ENCODE measurements at places on chromosomes 5 and 9.

DNA sequence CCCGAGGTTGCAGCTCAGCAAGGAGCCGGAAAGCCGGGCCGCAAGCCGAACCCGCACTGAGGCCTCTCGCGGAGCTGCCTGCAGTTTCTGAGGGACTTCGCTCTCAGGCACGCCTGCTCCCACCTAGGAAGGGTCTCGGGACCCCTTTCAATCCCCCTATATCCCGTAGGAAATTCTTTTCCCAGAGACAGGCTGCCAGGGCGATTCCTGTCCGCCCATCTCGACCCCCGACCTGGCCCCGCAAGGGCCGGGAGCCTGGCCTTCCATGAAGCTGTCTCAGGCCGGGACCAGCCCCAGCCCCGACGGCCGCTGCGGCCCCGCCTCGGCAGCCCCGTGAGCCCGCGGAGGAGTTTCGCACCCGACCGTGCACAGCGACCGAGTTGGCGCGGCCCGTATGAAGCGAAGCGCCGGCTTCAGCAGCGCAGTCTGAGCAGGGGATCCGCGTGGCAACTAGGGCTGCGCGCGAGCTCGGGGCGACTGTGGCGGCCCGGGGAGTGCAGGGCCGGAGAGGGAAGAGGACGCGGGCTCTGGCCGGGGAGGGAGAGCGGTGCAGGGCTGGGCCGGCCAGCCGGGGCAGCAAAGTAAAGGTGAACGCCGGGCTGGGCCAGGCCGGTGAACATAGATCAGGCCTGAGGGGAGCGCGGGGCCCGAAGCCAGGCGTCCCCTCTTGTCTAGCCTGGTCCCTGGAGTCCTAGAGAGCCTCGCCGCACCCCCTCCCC is 977 bp upstream of the PRDM12 start:
- no peak for DNase-seq

- peak; percentile 18 for DNase-seq
Observed at GRCh38 chr5:158074992-158075769, 216.2 kb upstream of the CLINT1 start.

DNA sequence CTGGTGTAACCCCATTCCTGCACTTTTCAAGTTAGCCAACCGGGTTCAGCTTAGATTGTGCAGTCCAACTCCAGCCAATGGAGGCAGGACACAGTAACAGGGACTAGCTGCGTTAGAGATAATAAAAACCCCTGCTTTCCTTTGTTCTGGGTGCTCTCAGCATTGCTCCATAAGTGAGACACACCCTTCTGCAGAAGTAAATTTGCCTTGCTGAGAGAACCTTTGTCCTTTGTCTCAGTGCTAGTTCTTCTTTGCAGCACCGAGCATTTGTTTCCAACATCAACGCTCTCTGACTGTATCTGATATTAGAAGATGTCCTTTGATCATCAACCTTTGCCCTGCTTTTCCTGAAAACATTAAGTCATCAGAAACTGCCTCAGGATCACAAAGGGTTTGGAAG is 169.5 kb upstream of the OR13F1 start:
- DNase-seq = no peak

GRCh38 chr5:80834710-80835109 is 125.5 kb upstream of the RASGRF2 start:
- no peak for DNase-seq

DNA sequence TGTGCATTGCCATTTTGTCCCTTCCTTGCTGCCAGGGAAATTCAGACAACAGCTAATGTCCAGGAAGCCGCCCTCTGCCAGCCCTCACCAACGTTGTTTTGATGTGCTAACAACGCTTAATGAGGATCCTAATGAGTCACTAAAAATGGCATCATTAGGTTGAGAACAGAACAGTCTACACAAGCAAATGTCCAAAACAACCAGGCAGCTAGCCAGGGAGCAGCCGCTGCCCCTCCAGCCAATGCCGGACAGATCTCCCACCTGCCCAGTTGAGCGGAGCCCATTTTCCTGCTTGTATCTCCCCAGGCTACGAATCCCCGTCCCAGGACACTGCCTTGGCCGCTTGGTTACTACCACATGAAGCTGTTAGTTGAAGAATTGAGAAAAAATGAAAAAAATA is 40.4 kb upstream of the UNC5A start:
- DNase-seq = no peak

GRCh38 chr9:109739760-109740159 is 40.2 kb upstream of the PALM2AKAP2 start:
- DNase-seq = no peak

DNA sequence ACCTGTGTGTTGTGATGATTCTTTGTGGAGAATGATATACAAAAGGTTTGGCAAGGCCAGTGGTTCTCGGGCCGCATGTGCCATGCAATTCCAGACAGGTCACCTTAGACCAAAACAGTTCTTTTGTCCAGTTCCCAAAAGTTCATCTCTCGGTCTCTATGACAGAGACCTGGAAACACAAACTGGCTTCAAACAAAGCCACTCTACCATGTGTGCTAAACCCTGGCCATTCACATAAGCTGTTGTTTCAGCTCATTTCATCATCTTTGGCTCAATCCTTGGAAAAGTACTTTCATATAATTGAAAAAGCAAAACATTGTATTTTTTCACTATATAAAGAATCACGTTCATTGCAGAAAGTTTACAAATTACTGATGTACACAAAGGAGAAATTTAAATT is 210.5 kb upstream of the SEMA6A start:
- no peak for DNase-seq

DNA sequence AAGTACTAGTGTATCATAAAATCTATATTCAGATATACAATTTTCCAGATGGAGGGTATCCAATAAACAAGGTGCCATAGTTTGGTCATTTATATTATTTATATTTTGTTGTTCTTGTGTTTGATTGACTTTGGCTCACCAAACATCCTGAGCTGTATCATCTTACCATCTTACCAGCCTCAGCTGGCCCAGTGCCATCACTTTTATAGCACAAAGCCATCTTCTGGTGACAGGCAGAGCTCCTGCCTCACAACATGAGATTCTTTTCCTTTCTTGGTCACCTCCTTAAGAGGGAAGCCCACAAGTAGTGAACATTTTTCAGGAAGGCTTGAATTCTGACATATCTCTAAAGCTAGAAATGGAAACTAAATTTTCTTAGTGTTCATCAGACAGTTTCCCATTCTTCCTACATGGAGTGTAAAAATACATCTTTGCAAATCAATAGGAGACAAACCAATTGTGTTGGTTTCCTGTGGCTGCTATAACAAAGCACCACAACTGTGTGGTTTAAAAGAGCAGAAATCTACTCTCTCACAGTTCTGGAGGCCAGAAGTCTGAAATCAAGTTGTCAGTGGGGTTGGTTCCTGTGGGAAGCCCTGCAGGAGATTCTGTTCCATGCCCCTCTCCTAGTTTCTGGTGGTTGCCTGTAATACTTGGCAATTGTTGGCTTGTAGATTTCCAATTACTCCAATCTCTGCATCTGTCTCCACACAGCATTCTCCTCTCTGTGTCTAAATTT is 341.8 kb downstream of the MAN2A1 start:
- DNase-seq = no peak

GRCh38 chr5:128472036-128472435 is 66.0 kb downstream of the FBN2 start:
- no peak for DNase-seq

- no peak for DNase-seq
Observed at GRCh38 chr5:54785729-54786591, 199.4 kb downstream of the ESM1 start.

DNA sequence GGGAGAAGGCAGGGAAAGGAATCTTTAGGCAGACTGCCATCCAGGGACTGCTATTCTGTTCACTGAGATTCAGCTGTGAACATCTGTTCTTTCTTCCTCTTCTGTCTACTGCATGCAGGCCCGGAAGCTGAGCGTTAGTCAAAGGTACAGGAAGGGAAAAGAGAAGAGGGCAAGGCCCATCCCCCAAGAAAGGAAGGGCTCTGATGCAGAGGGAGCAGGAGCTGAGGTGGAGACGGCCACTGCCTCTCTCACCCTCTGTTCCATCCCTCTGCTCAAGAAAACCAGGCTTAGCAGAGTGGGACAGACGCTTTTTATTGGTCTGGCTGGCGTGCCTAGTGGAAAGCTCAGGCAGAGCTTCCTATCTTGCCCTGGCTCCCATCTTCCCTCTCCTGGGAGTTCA is 57.6 kb downstream of the PFDN1 start:
- DNase-seq = no peak

DNA sequence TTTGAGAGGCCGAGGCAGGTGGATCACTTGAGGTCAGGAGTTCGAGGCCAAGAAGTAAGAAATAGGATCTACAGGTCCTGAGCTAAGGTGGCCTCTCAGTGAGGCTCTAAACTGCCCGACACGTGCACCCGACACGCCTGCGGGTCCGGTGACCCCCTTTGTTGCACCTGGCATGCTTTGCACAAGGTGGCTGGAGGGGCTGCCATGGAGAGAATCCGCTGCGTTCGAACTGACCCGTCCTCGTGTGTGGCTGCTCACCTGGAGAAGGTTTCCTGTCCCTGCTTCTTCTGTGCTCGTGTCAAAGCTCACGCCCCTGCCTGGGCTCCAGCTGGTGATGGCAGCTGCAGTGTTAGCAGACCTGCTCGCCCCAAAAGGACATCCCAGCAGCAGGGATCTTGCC is 5.7 kb upstream of the OLFM1 start:
- DNase-seq = no peak

DNA sequence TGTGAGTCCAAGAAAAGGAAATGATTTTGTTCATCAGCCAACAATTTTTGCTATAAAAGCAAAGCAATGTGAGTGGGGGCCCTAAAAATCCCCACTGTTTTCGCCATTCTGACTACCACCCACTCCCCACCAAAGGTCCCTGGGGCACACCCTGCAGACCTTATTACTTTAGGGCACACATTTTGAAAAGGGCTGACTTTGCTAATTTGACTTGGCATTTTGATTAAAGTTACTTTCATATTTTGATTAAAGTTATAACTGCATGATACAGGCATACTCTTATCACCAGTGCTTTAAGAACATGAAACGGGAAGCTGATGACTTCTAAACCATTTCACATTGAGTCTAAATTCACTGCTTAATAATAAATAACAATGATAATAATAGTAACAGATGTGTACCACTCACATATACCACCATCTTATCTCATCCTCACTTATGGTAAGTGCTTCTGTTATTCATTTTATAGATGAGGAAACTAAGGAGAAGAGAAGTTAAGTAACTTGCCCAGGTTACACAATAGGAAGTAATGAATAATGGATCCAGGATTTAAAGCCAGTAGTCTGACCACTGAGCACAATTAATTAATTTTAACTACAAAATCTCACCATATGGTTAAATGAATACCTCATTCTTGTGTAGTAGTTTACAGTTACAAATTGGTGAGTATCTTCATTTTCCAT is 25.4 kb upstream of the NR3C1 start:
- DNase-seq = no peak

DNA sequence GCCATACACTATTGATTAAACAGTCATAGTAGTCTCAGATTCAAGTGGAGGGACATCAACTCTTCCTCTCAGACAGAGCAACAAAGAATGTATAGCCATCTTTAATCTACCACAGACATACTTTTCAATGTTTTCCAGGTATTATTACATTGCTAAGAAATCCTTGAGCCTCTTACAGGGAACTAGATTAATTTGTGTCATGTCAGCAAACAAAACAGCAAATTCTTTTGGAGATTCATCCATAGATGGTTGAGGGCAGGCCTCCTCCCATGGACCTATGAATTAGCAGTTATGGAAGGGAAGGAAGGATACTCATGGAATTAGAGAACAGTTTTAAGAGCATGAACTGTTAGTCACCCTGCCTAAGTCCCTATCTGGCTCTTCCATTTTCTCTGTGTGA is 47.8 kb upstream of the ARRDC3 start:
- no peak for DNase-seq

- no peak for DNase-seq
Observed at GRCh38 chr5:169544264-169544950, 39.2 kb upstream of the SPDL1 start.

DNA sequence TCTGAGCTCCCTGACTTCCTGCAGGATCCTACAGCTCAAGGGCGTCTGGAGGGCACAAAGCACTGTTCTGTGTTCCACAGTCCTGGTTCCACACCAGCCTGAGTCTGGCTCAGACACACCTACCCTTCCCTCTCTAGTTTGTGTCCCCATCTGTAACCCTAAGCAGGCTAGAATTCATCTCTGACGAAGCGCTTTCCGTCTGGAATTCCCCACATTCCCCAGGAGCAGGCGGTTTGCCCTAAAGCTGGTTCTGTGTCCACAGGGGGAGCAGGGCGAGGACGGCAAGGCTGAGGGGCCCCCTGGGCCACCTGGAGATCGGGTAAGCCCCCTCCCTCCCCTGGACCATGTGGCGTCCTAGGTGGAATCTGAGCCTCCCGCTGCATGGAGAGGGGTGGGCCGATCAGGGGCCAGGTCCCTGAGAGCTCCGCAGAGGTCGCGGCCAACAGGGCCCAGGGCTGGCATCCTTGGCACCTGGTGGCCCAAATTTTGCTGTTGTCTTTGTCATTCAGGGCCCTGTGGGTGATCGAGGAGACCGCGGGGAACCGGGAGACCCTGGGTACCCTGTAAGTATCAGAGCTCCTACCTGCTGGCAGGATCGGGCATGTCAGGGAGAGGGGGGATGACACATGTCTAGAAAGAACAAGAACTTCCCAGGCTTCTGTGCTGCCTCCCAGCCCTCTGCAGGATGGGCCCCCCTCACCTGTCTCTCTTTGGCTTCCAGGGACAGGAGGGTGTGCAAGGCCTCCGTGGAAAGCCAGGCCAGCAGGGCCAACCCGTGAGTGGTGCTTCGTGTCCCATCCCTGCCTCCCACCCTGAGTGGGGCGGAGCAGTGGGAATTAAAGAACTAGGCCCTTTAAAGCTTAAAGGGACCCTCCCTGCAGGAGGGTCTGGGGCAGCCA is 34.5 kb upstream of the ORM1 start:
- no peak for DNase-seq

- DNase-seq = no peak
Observed at GRCh38 chr5:10275460-10275859, 25.4 kb downstream of the CCT5 start.

GRCh38 chr9:1462626-1463308 is 412.6 kb downstream of the DMRT2 start:
- DNase-seq = no peak

DNA sequence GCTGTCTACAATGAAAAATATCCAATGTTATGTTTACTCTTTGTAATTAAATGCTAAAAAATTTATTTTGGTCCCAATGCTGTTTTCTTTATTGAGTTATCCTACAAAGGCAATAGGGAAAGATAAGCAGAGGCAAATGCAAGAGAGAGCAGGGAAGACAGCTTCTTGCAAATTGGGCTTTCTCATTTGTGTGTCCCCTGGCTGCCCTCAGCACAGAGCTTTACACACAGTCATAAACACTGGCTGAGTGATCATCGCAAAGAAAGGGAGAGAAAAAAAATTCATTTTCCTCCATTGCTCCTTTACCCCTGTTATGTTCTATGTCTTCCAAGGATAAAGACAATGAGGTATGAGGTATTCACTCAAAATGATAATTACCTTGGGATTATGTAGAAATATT is 2.3 kb upstream of the TSSK1B start:
- no peak for DNase-seq

DNA sequence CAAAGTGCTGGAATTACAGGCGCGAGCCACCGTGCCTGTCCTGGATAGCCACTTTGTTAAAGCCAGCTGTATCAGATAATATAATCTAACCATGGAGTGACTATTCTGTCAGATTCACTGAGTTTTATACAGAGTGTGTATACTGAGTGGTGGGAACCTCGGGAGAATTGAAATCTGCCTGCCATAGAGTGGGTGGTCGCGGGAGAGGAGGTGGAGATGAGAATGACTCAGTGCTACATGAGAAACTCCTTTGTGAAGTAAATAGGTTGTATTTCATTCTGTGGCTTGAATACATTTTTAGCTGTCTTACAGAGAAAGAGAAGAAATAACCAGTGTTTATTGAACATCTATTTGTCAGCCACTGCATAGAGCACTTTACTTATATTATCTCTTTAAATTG is 26.4 kb downstream of the ATP6V0E1 start:
- DNase-seq = no peak
